ENCODE measurements at places on chromosomes 4 and X.

- DNase-seq: no peak
Observed at GRCh38 chr4:129839687-129840086, 743.7 kb downstream of the C4orf33 start.

DNA sequence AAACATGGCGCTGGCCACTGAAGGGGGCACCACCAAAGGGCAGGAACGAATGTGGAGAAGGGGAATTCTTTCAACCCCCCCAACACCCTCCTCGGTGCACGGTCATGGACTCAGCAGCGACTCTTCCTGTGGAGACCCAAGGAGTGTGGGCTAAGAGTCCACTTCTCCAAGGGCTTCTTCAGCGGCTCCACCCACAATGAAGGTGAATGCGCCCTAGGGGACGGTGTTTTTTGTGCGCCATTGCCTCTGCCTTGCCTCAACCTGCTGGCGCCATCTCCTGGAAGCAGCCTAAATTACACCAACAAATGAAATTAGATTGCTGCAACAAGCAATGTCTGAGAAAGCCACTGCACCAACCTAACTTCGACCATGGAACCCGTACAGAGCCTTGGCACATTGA is 169.2 kb upstream of the MAGEB18 start:
- DNase-seq: no peak

GRCh38 chr4:178339769-178340168 is 897.5 kb upstream of the AGA start:
- no peak for DNase-seq

GRCh38 chr4:183522821-183523220 is 18.0 kb downstream of the ING2 start:
- DNase-seq: no peak

- DNase-seq: no peak
Observed at GRCh38 chrX:134236626-134237614, at the start of gene CCDC160. CCDC160 (plus strand) TSS chrX:134237182; CDS start chrX:134244801, 7,619 bp downstream.

GRCh38 chr4:86160426-86160825 is 199.4 kb downstream of the MAPK10 start:
- DNase-seq: no peak

DNA sequence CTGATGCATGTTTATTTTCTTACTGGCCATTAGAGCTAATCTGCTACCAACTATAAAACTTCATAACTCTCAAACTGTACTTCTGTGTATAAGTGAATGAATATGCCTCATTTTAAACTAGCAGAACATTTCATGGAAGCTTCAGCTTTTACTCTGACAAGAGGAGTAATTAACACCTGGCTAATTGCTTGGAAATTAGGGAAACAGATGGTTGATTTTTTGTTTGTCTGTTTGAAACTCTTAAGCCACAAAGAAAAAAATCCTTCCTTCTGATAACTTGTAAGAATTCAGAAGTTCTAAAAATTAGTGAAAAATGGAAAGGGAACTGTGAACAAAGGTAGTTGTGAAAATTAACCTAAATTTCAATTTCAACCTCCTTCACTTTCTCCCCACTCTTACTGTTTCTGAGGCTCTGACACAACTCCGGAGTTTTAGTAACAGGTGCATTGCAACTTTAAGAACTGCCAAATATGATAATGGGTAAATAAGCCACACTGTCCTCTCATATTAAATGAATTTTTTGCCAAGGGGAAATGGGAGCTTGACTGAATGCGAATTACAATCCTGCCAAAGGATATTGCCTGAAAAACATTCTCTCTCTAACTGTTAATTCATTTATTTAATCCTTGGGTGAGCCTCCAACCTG is 1.0 kb downstream of the EGF start:
- DNase-seq: no peak

- no peak for DNase-seq
Observed at GRCh38 chrX:90040807-90041206, 119.1 kb downstream of the TGIF2LX start.

DNA sequence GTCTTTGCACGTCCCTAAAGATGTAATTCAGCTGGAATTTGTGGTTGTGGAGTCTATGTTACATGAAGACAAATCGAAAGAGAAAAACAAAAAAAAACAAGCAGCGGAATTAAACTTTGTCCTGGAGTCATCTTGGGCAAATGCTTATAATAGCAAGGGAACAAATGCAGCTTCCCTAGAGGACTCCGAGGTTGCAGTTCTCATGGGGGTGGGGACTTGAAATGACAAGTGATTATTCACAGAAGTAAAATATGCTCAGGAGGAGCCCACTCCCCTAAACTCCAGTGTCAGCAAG is 362.4 kb downstream of the ARHGAP24 start:
- no peak for DNase-seq

- DNase-seq: no peak
Observed at GRCh38 chrX:150487369-150488094, 80.9 kb upstream of the MTM1 start.

GRCh38 chr4:183441276-183441675 is 3.2 kb upstream of the CDKN2AIP start:
- DNase-seq: no peak

DNA sequence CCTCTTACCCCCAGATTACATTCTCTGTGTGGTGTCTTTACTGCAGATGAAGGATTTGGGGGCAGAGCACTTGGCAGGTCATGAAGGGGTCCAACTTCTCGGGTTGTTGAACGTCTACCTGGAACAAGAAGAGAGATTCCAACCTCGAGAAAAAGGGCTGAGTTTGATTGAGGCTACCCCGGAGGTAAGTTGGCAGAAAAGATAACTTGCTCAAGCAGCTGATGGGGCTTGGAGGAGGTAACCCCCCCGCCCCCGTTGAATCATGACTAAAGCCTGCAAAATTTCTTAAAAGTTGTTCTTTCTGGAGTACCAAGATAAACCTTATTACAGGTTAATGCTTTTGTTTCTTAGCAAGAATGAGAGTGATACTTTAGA is 1.5 kb downstream of the CCNG2 start:
- DNase-seq: no peak

DNA sequence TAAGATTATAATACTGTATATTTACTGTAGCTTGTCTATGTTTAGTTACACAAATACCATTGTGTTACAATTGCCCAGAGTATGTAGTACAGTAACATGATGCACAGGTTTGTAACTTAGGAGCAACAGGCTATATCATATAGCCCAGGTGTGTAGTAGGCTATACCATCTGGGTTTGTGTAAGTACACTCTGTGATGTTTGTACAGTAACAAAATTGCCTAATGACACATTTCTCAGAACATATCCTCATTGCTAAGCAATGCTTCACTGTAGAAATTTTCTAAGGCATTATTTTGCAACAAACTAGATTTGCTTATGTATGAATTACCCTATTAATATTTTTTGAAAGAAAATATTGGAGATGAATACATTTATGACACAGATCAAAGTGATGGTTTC is 1390.9 kb downstream of the C4orf33 start:
- DNase-seq: no peak

DNA sequence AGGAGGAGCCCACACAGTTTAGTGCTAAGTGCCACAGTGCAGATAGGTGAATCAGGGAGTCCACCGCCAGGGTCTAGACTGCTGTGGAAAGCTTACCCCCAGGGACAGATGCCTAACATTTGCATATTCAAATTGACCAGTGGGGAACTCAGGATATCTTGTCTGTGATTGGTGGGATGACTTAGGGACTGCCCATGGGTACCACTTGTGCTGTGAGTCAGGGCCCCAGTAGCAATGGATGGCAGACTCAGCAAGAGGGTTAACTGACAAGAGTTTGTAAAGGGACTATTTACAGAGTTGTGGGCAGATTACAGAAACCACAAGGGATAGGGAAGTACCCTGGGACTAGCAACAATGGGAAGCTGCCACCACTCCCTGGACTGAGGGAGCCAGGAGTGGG is 282.1 kb downstream of the BCOR start:
- DNase-seq: no peak

GRCh38 chr4:113837397-113837796 is 75.9 kb upstream of the CAMK2D start:
- DNase-seq: peak; percentile 7

DNA sequence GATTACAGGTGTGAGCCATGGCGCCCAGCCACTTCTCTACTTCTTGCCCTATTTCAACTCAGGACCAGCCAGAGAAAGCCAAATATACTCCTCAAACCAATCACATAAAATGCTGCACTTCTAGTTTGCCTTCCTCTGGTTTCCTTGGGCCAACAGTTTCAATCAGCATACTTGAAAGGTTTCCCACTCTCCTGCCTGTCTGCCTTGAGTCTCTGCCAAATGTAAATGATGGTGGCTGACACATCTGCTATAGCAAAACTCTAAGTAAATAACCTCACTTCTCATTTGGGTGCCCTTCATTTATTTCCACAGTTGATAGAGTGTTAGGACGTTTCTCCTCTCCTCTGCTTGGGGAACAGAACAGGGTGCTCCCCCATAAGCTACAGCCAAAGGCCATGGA is 36.4 kb upstream of the PPA2 start:
- DNase-seq: no peak

DNA sequence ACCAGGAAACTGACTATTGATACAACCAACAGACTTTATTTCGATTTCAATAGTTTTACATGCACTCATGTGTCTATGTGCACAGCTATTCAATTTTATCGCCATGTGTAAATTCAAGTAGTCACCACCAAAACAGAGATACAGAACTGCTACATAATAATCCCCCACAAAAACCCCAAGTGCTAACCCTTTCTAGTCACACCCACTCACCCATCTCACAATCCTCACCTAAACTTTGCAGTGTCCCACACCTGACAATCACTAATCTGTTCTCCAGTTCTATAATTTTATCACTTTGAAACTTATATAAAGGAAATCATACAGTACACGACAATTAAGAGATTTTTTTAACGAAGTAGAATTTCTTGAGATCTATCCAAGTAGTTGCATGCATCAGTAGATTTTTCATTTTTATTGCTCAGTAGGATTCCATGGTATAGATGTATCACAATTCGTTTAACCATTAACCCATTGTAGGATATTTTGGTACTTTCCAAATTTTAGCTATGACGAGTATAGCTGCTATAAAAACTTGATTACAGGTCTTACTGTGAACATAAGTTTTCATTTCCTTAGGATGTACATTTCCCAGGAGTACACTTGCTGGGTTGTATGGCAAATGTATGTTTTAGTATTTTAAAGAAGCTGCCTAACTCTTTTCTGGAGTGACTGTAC is 85.9 kb downstream of the CASK start:
- no peak for DNase-seq

DNA sequence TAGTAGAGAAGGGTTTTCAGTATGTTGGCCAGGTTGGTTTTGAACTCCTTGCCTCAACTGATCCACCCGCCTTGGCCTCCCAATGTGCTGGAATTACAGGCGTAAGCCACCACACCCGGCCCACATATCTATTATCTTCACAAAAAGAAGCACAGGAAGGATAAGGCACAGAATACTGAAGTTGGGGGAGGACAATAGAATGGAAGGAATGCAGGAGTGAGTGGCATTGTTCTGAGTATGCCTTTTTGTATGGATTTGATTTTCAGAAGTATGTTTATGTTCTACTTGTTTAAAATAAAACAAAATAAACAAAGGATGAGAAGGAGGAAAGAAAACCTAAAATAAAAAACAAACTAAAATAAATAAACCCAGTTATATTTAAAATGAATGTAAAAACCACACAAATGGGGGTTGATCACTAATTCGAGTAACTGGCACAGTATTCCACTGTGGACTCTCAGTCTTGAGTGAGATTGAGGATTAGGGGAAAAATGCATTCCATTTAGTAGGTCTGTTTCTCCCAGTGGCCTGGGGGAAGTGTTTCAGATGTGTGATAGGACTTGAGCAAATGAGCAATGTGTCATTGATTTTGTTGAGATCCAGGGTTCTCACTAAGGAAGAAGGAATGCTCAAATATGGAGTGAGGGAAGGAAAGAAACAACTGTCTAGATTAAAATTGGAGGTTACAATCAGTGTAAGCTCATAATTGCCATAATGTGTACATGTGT is 109.0 kb upstream of the C1QTNF7 start:
- DNase-seq: no peak

- no peak for DNase-seq
Observed at GRCh38 chr4:26941951-26942350, 81.3 kb downstream of the STIM2 start.

DNA sequence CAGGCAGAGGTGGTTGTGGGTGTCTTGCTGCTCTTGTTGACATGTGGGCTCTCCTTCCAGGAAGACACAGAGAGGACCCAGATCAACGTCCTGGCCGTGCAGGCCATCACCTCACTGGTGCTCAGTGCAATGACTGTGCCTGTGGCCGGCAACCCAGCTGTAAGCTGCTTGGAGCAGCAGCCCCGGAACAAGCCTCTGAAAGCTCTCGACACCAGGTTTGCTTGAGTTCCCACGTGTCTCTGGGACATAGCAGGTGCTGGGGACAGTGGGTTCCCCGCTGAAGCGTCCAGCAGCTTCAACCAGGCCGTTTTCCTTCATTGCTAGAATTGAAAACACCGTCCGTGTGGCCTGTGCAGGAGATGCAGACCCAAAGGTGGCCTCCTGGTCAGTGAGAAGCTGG is 25.6 kb upstream of the MSANTD1 start:
- no peak for DNase-seq

DNA sequence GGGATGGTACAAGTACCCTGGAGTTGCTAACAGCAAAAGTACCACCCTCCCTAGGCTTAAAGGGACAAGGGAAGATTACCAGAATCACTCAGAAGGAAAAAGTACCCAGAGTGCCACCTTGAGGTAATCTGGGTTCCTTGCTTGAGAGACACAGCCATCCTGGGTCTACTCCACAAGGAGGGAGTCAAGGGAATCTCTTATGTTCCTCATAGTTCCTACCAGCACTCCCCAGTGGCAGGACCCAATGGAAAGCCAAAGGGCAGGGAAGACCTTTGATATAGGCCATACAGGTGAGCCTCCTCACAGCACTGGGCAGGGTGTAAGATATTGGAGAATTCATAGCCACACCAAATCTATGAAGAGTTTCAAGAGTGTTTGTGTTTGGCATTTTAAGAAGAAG is 5.7 kb downstream of the IL2 start:
- peak; percentile 35 for DNase-seq

DNA sequence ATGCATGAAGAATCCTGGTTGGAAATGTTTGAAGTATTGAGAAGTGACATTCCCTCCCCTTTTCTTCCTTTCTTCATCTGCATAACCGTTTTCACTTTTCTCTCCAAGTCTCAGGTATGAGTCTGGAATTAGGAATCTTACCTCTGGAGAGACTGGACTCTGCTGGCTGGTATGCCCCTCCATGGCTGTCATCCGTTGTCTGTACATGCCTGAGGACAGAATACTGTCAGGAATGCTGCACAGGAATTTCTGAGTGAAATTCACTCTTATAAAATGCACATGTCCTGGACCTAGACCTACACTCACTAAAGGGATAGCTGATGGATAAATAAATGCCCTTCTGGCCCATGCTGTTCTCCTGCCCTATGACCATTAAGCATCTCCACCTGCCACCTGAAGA is 179.5 kb downstream of the MSN start:
- DNase-seq: no peak

- no peak for DNase-seq
Observed at GRCh38 chr4:38424151-38424871, 239.7 kb upstream of the KLF3 start.

GRCh38 chr4:127196655-127197352 is 436.0 kb upstream of the INTU start:
- DNase-seq: no peak

Data from CD4-positive, alpha-beta T cell treated with Interleukin-21 for 1 hour (primary cell).